ENCODE measurements at places on chromosomes 6 and 20.

- DNase-seq = no peak
These were observed 171.3 kb upstream of the AGPAT4 start for GRCh38 chr6:161445021-161445799.

DNA sequence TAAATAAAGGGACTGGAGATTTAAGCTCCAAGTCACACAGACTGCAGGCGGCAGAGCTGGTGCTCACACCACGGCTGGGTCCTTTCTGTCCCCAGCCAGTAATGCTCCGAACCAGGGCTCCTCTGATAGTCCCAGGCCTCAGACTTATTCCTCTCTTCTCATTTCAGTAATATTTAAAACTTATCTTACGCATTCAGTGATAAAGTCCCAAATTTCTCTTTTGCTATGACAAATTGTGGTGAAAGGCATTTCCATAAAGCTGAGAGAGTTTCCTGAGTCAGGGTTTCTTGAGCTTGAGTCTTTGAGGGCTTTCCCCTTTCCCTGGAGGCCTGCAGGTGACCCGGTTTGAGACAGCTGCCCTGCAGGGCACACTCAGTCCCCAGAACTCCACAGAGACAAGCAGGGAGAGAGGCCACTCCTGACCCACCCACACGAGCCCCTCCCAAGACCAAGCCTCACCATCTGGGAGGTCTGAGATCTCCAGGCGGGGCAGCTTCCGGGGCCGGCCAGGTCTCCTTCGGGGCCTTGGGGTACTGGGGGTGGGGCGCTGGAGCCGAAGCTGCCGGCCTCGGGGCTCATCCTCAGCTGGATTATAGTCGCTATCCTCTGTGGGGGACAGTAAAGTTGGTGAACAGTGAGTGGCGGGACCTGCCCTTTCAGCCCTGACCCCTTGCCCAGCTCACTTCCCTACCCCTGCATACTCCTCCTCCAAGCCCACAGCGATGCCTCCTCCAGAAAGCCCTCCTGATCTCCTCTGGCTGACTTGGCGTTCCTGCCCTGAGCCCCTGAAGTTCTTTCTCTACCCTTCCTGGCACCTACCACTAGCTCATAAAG is 6.6 kb downstream of the ZNF335 start:
- no peak for DNase-seq

DNA sequence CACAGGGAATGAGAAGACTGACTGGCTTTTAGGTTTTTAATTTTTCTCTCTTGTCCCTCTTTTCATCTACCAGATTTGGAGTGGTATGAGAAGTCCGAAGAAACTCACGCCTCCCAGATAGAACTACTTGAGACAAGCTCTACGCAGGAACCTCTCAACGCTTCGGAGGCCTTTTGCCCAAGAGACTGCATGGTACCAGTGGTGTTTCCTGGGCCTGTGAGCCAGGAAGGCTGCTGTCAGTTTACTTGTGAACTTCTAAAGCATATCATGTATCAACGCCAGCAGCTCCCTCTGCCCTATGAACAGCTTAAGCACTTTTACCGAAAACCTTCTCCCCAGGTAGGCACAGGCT is 644 bp downstream of the MAD2L1BP start:
- no peak for DNase-seq

GRCh38 chr6:80767808-80768207 is 661.3 kb downstream of the BCKDHB start:
- DNase-seq = no peak

DNA sequence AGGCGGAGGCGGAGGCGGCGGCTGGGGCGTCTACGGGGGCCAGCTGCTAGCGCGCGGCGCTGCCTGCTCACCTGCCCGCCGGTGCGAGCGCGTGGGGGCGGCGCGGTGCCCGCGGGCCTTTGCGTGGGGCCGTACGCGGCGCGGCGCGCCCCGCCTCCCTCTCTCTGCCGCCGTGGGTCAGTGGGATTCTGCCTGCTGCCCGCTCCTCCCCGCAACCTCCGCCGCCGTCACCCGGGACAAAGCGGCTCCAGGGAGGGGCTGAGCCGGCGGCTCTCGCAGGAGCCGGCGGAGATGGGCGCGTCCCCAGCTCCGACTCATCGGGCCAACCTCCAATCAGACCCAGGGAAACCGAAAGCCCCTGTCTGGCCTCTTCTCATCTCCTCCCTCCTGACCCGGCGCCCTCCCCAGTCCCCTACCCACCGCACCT is at the start of gene RCAN2:
Gene RCAN2, minus strand, starts transcription at position 249 of the 427 bp plus-strand sequence.
- DNase-seq = no peak

- DNase-seq = no peak
These were observed 82.1 kb downstream of the ADAT2 start for GRCh38 chr6:143368426-143368825.

- DNase-seq = no peak
These were observed 562 bp downstream of the MOCS1 start for GRCh38 chr6:39933669-39934130.

- DNase-seq = no peak
These were observed 193.5 kb upstream of the CNR1 start for GRCh38 chr6:88359530-88360202.

GRCh38 chr6:14897831-14898230 is 348.0 kb upstream of the JARID2 start:
- DNase-seq = no peak

- DNase-seq = no peak
These were observed 37.7 kb downstream of the FOXO3 start for GRCh38 chr6:108598305-108598863.

GRCh38 chr6:117076076-117076475 is 189.3 kb upstream of the VGLL2 start:
- DNase-seq = no peak

DNA sequence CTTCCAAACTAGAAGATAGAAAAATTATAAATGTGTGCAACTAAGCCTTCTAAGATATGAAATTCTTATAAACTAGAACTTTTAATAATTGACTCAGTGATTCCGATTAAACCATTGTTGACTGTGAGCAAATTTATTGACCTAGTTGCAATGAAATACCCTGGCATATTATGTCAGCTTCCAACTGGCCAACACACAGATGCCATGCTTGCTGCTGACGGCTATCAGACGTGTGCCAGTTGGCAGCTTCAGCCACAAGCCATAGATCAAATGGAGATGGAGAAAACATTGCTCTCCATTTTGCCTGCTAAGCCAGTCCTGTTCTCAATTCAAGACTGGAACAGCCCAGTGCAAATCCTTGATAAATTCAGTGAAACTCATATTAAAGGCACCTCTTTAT is 101.7 kb upstream of the HDGFL1 start:
- DNase-seq = no peak

- no peak for DNase-seq
These were observed 48.2 kb downstream of the GMDS start for GRCh38 chr6:2197177-2197671.

- DNase-seq = no peak
These were observed 368.5 kb downstream of the HTR1B start for GRCh38 chr6:77094821-77095220.

GRCh38 chr20:20664795-20665589 is 47.5 kb downstream of the RALGAPA2 start:
- no peak for DNase-seq

DNA sequence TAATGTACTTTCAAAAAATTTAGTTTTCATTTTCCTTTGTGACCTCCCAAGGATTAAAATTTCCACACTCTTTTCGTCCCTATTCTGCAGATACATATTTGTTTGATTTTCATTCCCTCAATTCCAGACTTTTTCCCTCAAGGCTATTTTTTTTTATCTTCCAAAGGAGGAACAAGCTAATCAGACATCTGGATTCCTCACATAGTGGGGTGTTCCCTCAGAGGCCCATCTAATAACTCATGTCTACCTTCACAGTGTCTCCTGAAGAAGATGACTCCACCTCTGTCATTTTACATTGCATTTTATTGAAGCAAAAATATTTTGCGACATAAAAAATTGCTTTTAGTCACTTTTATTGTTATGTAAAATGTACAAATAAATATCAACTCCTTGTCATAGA is 122.2 kb downstream of the RFPL4B start:
- no peak for DNase-seq

- no peak for DNase-seq
These were observed 64.1 kb upstream of the SOX4 start for GRCh38 chr6:21529431-21529830.
